ENCODE measurements at places on chromosomes 1 and 21.
A peak's percentile ranks its signal among the peaks of the same experiment; 100 is the strongest.

GRCh38 chr1:38500891-38501290 is 358.7 kb downstream of the RRAGC start:
- DNase-seq, result no peak

DNA sequence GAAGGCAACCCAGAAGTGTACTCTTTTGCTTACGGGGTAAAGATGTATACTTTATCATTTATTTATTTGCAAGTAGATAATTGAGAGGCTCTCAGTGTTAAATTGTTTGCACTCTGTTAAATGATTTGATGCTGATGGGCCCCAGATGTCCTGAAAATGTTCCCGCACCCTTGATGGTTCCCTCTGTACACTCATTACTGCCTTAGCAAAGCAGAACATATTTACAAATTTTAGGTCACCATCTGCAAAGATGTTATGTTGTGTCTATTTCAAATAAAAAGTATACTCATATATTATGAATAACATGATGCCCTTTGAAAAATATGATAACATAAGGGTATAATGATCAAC is 240.5 kb upstream of the SNX7 start:
- no peak for DNase-seq

DNA sequence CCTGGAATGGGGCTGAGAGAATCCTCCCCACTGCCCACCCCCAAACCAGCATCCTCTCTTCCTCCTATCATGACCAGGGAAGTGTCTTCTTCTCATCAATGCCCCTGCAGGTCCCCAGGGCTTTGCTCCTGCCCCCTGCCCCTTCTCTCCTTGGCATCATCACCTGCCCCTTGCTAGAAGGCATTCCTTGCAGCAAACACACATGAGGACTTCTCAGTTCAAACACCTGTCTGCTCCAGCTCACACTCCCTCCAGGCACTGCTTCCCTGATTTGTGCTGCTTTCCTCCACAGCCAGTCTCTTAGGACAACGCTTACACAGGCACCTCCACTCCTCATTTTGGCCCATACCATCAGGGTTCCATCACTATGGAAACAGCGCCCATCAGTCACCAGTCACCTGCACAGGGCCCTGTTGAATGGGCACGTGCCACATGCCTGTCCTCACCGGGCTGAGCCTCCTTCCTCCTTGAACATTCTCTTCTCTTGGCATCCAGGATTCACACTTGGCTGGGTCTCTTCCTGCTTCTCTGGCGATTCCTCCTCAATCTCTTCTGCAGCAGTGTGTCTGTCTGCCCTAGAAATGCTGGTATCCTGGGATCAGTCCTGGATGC is 81.9 kb upstream of the EDN2 start:
- DNase-seq, result no peak

GRCh38 chr1:167083066-167083665 is 7.0 kb downstream of the GPA33 start:
- DNase-seq, result no peak

GRCh38 chr21:14911351-14911750 is 153.4 kb downstream of the NRIP1 start:
- no peak for DNase-seq

- no peak for DNase-seq
Observed at GRCh38 chr1:157233131-157233530, 94.9 kb upstream of the ETV3 start.

DNA sequence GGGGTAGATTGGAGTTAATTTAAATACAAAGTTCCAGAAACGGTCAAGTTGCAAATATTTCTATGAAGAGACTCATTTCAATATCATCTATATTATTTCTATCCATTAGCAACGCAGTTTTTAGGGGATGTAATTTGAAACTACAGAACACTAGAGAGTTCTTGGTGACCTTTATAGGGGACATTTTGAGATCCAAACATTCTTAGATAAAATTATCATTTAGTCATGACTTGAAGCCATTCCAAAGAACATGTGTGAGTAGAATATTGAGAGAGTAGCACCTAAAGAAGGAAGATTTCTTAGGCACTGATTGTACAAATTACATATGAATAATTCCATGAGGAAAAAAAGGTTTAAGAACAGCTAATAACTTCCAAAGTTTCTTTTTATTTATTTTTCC is 19.0 kb downstream of the CHIA start:
- no peak for DNase-seq

DNA sequence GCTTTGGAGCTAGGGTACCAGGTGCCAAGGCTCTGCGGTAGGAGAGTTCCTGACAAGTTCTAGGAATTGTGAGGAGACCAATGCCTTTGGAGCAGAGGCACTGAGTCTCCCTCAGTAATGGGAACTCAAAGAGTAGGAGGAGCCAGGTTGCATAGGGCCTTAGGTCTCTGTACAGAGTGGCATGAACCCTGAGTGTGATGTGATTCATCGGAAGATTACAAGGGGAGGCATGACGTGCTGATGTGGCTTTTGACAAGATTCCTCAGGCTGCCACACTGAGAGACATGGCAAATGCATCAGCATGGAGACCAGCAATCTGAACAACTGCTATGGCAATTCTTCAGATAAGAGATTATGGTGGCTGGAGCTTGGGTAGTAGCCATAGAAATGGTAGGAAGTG is 94.6 kb upstream of the SLC44A3 start:
- DNase-seq, result no peak

DNA sequence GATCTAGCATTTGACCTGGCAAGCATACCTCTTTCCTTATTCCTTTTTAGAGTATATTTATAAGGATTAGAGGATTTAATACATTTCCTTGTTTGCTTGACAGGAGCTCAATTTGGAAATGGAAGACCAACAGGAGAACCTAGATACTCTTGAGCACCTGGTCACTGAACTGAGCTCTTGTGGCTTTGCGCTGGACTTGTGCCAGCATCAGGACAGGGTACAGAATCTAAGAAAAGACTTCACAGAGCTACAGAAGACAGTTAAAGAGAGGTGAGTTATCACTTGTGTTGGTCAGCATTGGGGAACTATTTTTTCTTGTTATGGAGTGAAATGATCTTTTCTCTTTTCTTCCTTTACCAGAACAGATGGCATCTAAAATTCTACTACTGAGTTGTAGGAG is 123.4 kb upstream of the BMP8A start:
- DNase-seq, result no peak

DNA sequence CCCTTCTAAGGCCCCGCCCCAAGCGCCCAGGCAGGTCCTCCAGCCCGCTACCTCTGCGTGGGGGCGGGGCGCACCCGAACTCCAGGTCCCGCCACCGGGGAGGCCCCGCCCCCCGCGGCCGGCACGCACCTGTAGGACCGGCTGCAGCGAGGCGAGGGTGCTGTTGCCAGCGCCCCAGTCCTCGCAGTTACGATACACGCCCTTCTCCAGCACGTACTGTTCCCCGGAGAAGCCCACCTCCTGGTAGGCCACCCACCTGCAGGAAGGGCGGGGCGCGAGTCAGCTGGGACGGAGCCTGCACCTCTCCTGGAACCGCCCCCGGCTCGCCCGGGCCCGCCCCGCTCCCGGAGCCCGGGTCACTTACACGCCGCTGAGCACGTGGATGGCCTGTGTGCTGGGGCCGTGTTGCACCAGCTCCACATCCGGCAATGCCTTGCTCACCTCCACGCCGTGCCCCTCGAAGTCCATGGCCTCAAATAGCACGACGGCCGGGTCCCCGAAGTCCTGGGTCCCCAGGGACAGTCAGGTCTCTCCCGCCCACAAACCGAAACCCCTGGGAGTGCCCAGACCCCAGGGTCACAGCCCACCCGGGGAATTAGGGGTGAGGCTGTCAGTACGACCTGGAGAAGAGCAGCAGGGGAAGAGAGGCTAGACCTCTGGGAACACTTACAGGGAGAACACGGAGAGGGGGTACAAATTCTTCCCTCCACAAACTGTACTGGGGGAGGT is 17.3 kb downstream of the CRYBG2 start:
- DNase-seq, result peak; percentile 60

- no peak for DNase-seq
Observed at GRCh38 chr1:74356493-74356892, 121.3 kb downstream of the TNNI3K start.

Data from G401 (cell line).